ENCODE measurements at places on chromosomes 7 and 10.

GRCh38 chr10:10589540-10590303 lies 427.9 kb upstream of the CELF2 start:
- DNase-seq, result peak; percentile 18

GRCh38 chr7:134366481-134366880 lies 49.8 kb upstream of the SLC35B4 start:
- DNase-seq, result no peak

GRCh38 chr7:24703296-24703695 lies 54.0 kb downstream of the GSDME start:
- no peak for DNase-seq

DNA sequence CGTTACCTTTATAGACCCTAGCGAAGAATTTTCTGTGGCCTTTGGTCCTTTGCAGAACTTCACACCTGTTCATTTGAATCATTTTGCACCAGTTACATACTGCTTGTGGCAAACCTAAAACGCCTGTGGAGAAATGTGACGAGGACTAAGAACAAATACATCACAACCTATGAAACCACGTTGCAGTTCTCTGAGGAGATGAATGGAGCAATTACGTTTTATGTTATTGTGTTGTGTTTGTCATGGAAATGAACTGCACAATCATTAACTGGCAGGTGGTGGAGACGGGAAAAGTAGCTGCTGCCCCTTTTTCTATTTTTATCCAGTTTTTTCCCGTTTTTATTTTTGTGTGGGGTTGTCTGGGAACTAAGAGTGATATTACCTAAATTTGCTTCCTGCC lies 505.5 kb downstream of the SDK1 start:
- no peak for DNase-seq

DNA sequence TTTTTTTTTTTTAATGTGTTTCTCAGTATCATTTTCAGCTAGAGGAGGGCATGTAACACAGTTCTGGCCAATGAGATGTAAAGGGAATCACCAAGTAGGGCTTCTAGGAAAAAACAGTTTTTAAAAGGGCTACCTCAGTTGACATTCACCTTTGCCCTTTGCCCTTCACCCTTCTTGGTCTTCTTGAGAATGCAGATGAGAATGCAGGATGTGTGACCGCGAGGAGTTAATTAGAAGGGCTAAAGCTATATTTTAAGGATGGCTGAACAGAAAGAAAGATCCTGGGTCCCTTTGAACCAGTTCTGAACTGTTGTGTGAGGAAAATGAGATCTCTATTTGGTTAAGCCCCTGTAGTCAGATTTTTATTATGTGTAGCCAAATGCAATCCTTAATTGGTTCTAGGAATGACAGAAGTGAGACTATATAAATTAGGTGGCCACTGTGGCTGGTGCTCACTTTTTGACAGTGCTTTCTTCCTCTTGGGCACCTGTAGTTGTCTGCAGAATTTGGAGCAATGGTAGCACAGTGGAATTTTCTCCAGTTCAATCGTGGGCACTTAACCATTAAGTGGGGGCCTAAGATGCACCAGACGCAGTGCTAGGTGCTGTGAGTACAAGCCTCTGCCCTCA lies 21.1 kb upstream of the TOMM7 start:
- DNase-seq, result no peak

DNA sequence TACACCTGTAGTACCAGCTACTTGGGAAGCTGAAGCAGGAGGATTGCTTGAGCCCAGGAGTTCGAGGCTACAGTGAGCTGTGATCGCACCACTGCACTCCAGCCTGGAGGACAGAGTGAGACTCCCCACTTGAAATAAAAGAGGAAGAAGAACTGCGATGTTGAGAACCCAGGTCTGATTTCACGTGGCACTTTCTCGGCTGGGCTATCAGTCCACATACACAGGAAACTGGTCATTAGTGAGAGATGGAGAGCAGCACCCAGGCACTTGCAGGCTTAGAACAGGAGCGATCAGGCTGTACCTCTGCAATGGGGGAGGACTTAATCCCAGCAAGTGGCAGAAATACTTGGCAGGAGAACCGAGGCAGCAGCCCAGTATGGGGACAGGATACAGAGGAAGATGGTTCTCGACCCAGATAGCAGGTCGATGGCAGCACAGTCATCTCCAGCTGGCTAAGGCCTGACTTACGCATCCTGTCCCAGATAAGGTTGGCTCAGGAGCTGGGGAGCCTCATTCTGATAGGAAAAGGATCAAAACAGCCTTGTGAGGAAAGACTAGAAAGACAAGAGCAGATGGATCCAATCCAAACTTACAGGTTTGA lies 487.7 kb upstream of the AUTS2 start:
- no peak for DNase-seq

GRCh38 chr10:131843089-131843595 lies 57.7 kb upstream of the PPP2R2D start:
- DNase-seq, result no peak

DNA sequence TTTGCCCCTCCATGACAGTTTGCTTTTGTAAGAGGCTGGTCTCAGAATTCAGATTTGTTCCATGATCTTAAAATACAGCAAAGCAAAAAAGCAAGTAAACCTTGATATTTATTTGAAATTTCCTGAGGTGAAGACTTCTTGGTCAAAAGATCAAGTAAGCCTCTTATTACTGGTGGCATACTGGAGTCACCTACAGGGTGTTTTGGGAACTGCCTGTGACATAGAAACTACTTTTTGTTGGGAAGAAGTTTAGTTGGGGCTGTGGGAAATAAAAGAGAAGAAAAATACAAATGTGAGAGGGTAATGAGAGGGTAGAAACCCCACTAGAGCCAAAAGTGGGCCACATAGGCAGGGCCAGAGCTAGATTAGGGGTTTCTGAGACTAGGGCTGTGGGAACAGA lies 217.9 kb downstream of the OTUD1 start:
- no peak for DNase-seq

- DNase-seq, result no peak
Observed at GRCh38 chr10:132981173-132981555, 38.8 kb upstream of the CFAP46 start.

DNA sequence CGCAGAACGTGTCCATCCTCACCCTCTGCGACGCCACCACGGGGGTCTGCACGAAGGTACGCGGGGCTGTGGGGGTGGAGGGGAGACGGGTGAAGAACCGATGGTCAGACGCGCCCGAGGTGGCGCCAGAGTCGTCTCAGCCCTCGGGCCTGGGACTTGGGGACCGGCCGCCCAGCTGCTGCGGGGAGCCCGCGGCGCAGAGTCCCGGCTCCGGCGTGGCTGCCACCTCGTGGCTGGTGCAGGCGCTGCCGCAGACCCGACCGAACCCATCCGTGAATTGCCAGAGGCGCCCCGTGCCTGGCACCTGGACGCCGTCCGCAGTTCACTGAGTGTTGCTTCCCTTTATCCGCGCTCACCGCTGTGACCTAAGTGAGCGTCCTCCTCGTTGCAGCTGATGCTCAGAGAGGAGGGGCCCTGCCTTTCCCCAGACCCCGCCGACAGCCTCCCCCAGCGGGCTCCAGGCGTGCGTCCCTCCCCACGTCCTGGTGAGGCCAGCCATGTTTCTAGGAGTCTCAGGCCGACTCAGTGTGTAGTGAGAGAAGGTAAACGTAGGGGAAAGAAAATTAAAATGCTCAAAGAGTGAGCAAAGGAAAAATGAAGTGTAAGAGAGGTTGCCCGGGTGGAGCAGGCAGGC lies 208.7 kb downstream of the PAXIP1 start:
- DNase-seq, result peak; percentile 44

- DNase-seq, result no peak
Observed at GRCh38 chr10:122363311-122363710, 11.2 kb upstream of the PLEKHA1 start.

- DNase-seq, result no peak
Observed at GRCh38 chr7:22633954-22634474, 93.0 kb upstream of the IL6 start.

GRCh38 chr7:116610721-116611120 lies 61.3 kb upstream of the MET start:
- DNase-seq, result no peak

DNA sequence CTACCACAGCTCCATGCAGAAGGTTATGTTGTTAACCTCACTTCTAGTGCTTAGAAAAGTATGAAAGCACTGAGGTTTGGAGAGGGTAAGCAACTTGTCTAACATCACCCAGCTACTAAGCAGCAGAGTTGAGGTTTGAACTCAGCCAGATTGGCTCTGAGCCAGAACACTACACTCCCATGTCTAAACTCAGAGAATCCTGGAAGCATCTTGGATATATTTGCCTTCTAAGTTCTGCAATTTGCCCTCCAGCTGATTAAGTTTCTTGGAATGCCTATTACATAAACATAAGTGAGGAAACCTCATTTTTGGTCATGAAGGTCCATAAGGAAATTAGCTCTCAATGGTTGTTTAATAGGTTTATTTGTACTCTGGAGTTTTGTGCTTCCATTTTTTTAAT lies 78.1 kb upstream of the PHYHIPL start:
- no peak for DNase-seq

- no peak for DNase-seq
Observed at GRCh38 chr10:122170802-122171201, 100.3 kb upstream of the BTBD16 start.

DNA sequence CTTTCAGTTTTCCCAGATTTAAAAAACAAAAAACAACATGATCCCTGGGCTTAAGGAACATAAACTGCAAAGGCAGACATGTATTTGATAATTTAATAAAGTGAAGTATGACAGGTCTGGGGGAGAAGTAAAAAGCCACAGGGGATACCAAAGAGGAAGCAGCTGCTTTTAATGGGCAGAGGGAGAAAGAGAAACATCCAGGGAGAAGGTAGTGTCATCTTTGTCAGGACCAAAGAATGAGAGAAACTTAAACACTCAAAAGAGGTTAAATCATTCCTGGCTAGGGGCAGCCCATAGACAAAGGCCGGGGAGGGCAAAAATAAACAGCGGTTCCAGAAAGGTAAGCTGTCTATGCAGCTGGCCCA lies 94.5 kb downstream of the GRB10 start:
- DNase-seq, result no peak

DNA sequence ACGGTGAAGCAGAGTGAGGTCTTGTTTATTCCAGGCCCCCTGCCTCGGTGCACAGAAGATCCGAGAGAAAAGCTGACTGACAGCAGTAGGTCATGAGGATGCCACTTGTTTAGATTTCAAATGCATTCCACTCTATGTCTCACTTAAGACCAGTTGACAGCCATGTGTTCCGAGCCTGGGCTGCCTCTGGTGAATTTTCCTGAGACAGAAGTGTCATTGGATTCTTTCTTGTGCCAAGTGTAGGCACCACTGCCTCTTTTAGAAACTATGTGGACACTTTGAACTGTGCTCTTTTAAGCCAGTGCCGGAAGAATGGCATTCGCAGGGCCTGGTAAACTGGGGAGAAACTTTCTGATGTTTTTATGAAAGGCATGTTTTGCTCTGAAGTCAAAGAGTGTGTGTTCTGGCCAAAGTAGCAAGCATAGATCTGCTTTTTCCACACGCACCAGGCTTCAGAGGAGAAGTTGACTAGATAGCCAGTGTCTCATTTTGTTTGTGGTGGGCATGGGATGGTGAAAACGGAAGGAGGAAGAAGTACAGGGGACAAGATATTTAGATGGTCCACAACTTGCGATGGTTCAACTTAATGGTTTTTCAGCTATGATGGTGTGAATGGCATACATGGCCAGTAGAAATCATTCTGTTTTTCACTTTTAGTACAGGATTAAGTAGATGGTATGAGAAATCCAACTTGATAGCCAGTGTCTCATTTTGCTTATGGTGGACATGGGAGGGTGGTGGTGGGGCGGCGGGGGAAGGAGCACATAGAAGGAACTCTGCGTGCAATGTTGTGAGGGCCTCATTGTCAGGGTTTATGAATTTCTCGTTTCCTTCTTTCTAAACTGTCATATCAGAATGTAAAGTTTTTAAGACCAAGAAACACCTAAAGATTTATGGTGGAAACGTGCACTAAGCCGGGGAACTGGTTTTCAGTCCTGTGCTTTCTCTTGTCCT lies 41.5 kb downstream of the CYP17A1 start:
- no peak for DNase-seq

DNA sequence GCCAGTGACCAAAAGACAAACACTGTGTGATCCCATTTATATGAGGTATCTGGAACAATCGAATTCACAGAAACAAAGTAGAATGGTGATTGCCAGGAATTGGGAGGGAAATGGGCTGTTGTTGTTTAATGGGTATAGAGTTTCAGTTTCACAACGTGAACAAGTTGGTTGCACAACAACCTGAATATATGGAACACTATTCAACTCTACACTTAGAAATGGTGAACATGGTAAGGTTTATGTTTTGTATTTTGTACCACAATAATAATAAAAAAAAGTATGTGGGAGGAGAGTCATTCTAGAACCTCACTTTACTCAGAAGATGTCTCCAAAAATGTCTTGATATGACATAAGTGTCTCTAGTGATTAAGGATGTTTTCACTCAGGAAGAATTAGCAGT lies 85.2 kb upstream of the SGCE start:
- DNase-seq, result no peak

DNA sequence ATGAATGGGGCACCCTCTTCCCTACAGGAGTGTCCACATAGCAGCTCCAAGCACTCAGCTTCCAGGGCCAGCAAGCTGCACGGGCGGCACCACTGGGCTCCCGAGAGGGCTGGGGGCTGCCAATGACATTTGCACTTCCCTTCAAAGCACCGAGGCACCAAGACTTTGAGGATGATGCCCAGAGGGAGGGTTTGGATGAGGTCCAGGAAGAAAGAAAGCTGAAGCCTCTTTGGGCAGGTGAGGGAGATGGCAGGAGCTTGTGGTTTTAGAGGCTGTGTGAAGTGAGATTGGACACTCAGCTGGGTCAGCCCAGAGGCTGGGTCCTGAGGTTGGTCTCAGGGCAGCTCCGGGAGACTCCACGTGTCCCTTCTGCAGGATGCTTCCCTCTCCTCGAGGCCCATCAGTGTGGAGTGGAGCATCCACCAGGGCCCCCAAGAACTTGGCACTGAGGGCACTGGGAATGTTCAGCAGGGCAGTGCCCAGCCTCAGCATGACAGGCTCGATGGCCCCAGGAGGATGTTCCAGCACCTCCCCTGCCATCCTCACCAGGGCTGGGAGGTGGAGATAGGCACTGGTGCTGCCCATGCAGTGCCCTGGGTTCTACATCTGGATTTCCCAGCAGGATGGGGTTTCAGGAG lies 54.9 kb upstream of the IGFBP3 start:
- no peak for DNase-seq

DNA sequence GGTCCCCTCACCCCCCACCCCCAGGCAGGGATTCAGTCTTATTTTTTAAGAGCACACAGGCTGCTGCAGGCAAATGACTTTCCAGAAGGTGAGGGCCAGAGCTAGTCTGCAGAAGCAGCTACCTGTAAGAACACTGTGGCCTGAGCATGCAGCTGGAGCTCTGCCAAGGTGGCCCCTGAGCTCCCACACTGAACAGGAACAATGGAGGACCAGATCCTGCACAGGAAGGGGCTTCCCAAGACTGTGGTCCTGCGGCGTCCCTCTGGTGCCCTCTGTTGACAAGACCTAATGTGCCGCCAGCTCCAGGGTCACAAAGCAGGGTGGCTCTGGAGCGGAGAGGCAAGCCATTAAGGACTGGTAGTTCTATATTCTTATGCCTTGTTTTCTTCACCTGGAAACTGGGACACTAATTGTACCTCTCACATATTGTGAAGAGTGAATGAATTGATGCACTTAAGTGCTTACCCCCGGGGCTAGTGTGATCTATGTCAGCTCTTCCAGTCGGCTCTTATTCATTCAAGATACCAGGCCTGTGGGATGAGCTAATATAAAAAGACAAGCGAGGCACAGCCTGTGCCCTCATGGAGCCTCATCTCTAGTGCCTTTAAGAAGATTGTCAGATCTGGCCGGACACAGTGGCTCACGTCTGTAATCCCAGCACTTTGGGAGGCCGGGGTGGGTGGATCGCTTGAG lies 8.0 kb upstream of the BEND7 start:
- peak; percentile 64 for DNase-seq

- no peak for DNase-seq
Observed at GRCh38 chr10:49082766-49083165, 32.6 kb downstream of the VSTM4 start.

All from GM13976 (cell line).